ENCODE measurements at places on chromosomes 4 and X.

DNA sequence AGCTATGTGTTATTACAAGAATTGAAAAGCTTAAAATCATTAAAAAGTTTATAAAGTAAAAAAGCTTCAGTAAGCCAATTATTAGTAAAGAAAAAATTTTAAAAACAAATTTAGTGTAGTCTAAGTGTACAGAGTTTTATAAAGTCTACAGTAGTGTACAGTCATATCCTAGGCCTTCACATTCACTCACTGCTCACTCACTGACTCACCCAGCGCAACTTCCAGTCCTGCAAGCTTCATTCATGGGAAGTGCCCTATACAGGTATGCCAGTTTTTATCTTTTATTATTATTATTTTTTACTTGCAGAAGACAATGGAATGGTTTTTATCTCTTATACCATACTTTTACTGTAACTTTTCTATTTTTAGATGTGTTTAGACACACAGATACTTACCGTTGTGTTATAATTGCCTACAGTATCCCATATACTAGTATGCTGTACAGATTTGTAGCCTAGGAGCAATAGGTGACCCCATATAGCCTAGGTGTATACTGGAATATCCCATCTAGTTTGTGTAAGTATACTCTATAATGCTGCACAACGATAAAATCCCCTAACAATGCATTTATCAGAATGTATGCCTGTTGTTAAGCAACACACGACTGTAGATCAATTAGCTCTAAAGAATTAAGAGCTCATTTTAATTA lies 230.7 kb downstream of the DCLK2 start:
- no peak for DNase-seq

- DNase-seq: no peak
These were observed 113.2 kb downstream of the MID1 start for GRCh38 chrX:10507181-10507580.

- no peak for DNase-seq
These were observed 56.7 kb downstream of the FAM114A1 start for GRCh38 chr4:38924353-38924752.

- DNase-seq: no peak
These were observed 195.6 kb upstream of the TACR3 start for GRCh38 chr4:103915224-103915869.

- peak; percentile 35 for DNase-seq
These were observed 3.2 kb downstream of the EFNB1 start for GRCh38 chrX:68832101-68832416.

- DNase-seq: no peak
These were observed 70.7 kb upstream of the HCCS start for GRCh38 chrX:11040405-11040804.

- DNase-seq: no peak
These were observed 72.2 kb downstream of the RASGEF1B start for GRCh38 chr4:81399306-81400086.

DNA sequence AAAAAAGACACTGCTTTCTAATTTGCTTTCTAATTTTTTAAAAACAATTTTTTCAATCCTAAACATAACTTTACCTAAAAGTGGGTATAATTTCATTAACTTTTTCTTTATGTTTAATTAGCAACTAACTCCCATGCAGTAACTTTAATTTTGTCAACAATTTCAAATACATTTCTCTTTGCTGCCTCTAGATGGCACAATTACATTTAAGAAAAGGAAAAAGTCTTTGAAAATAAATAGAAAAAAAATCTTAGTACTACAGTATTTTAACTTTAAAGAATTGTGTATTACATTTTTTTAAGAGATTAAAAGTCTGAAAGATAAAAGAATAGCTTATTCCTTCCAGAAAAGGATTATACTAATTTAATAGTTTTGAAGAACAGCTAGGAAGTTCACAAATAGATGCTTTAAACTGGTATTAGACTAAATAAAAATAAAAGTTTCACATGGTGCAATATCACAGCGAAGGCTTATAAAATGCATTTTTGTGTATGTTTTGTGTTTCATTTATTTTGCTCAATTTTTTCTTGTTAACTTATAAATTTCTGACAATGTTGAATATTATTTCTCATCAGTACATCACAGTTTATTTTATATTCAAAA lies 105.1 kb downstream of the ADGRA3 start:
- DNase-seq: no peak

DNA sequence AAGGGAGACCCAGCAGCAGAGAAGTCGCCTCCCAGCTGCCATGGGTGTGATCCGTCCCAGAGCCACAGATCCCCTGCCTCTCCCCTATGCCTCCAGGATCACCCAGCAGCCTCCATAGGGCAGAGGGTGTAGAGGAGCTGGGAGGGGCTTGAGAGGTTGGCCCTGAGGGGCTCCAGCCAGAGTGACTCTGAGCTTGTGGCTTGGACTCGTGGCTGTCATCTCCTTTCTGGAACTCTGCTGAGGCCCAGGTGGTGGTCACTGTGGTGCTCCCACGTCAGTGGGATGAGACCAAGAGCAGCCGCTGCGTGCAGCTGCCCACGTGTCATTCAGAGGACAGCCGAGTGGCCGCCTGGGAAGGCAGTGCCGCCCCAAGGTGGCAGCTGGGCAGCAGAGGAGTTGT lies 4.2 kb downstream of the TACC3 start:
- no peak for DNase-seq

- DNase-seq: no peak
These were observed 48.1 kb downstream of the DCLK2 start for GRCh38 chr4:150126201-150126863.

DNA sequence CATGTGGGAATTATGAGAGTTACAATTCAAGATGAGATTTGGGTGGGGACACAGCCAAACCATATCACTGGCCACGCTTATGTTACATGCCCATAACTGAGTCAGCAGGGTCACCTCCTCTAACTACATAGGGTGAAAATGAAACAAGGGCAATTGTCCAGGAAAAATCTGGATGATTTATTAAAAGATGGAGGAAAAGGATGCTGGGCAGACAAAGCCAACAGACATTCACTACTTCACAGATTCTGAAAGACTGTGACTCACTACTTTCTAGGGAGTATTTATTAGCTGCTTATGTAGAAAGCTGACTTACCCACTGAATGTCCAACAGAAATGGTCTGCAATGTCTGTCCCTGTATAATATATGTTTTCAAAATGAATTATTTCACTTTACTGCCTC lies 72.4 kb downstream of the APBB2 start:
- peak; percentile 7 for DNase-seq
